HS-27A (cell line): ENCODE measurements at places on chromosomes 4 and X.
A peak's percentile ranks its signal among the peaks of the same experiment; 100 is the strongest.

- DNase-seq, result no peak
Observed at GRCh38 chr4:5101571-5101970, 50.3 kb downstream of the STK32B start.

GRCh38 chr4:108119199-108119800 is 49.4 kb downstream of the LEF1 start:
- DNase-seq, result no peak

GRCh38 chr4:138857416-138857815 is 158.2 kb upstream of the NOCT start:
- no peak for DNase-seq

DNA sequence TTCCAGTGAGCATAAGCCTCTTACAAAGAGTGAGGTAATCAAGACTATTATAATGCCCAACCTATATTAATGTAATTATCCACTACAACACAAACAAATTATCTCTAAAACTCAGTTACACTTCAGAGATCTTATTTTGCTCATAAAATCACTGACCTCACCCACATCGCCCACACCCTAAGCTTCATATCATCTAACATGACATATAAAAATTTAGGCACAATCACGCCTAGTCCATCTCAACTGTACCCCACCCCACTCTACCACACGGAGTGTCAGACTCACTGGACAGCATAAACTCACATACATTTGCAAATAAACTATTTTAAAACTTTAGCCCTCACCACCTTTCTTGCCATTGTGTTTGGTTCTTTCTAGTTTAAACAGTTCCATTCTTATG is 252.4 kb downstream of the PCDH7 start:
- no peak for DNase-seq

GRCh38 chr4:3790006-3790561 is 23.9 kb downstream of the ADRA2C start:
- DNase-seq, result no peak

DNA sequence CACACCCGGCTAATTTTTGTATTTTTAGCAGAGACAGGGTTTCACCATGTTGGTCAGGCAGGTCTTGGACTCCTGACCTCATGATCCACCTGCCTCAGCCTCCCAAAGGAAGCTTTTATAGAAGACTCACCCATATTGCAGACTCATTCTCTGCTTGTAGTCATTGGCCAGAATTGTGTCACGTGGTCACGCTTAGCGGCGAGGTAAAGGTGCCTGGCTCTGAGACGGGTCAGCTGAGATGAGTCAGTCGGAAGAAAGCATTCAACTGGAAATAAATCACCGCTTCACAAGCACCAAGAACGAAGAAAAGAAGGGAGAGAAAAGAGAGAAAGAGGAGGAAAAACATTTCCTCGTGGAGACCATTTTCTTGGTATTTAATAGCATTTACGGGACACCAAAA is 218.8 kb upstream of the NOCT start:
- no peak for DNase-seq

GRCh38 chr4:96504386-96504785 is 664.5 kb downstream of the PDHA2 start:
- no peak for DNase-seq

DNA sequence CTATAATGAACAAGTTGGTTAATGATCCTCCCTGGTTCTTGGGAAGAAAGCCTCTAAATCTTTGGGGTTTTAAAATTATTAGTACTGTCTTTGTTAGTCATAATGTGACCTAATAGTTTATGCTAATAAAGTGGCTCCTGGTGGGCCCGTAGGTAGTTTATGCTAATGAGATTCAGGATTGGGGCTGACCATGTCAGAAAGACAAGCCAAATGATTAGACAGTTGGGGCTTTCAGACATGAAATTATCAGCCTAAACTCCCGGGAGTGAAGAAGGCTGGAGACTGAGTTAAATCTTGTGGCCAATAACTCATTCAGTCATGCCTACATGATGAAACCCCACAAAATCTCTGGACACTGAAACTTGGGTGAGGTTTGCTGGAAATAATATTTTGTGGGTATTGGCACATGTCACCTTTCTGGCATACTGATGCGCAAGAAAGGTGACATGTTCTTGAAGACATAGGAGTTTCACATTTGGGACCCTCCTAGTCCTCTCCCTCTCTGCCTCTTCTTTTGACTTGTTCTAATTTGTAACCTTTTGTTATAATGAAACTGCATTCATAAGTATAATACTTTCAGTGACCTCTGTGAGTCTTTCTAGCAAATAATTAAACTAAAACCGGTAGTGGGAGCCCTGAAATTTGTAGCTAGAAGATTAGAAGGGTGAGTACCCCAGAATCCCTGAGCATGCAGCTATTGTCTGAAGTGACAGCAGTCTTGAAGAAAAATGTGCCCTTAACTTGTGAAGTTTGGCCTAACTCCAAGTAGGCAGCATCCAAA is 196.8 kb upstream of the FSTL5 start:
- DNase-seq, result no peak

- no peak for DNase-seq
Observed at GRCh38 chrX:77962068-77962902, 7.2 kb downstream of the PGAM4 start.

- DNase-seq, result no peak
Observed at GRCh38 chrX:106437407-106437806, 174.4 kb upstream of the RADX start.

- DNase-seq, result no peak
Observed at GRCh38 chrX:107996124-107996523, 14.0 kb upstream of the TEX13B start.

DNA sequence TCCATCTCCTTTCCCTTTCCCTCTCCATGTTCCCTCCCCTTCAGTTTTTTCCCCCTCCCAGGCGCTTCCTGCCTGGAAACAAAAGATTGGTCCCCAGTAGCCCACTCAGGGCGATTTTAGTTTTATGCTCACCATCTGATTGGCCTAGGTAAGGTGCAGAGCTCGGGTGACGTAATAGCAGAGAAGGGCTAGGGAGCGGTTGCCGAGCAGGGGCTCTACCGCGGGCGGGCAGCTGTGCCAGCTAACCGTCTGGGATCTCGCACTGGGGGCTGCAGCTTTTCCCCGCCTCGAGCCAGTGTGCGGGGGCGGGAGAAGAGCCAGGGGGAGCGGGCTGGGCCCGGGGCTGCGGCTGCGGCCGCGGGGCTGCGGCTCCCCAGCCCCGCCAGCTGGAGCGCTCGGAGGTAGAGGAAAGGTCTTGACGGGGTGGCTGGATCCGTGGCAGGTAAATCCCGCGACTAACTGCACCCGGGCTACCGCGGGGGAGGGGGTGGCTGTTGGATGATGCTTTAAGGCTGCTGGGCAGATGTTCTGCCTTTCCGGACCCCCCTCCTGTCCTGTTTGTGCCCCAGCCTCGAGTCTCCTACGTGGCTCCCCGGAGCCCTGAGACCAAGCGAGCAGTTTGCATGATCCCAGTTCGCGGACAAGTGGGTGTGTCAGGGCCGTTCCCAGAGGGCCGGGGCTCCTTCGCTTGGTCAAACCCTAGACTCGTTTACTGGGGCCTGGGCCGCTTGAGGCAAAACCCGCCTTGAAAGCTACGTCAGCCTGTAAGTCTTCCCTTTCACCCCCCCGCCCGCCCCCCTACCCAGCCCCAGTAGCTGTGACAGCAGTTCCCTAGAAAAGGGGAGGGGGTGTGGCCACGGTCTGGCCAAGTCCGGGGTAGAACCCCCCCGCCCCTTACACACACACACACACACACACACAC is at the start of gene PAK3:
Gene PAK3, plus strand, starts transcription at position 218 of the 922 bp plus-strand sequence. CDS start 26,913 bp downstream, outside the sequence.
- DNase-seq, result peak; percentile 4

- no peak for DNase-seq
Observed at GRCh38 chrX:135112096-135112729, 8.1 kb downstream of the ETDB start.

DNA sequence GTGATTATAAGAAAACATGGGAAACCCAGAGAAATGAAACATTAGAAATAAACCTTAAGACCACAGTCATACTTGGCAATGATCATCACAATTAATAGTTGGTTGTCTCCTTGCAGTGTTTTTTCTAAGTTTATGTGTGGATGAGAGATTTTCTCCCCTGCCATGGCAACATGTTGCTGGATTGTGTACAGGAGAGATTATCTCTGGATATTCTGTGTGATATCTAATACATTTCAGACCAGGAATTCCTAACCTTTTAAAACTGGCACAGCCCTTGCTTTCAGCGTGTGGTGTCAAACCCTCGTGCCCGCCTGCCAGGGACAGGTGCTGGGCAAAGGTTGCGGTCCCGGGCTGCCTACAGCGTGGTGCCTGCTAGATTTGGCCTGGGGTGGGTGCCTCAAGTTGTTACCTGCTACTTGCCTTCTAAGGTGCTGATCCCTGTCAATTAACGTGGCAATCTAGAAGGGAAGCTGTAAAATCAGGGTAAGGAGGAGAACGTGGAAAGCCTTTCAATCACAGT is 100.5 kb downstream of the TMEM131L start:
- no peak for DNase-seq

DNA sequence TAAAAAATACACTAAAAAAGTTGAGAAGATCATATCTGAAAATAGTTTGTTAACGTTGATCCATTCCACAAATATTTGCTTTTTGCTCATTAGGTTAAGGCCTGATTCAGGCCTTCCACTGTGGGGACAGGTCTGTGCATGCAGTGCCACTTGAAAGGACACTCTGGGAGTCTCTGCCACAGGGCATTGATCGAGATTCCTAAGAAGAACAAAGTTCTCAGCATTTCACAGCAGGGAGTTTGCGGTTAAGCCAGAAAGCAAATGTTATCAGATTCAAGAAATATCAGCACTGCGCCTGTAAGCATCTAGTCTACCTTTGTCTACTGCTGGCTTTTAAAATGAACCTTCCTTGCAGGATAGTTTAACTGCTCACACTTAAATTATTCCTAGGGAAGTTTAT is 62.2 kb upstream of the TNIP3 start:
- no peak for DNase-seq

DNA sequence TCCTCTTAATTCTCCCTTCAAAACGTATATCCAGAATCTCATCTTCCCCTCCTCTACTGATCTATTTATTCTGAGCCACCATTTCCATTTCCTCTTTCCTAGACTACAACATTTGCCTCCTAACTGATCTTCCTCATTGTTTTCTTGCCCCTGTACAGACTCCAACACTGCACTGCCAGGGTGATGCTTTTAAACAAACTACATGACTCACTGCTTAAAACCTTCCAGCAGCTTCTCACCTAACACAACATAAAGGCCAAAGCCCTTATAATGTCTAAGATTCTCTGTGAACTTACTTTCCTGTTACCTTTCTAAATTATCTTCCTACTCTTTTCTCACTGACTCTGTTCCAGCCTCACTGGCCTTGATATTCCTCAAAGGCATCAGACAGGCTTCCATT is 161.0 kb upstream of the HS3ST1 start:
- no peak for DNase-seq

DNA sequence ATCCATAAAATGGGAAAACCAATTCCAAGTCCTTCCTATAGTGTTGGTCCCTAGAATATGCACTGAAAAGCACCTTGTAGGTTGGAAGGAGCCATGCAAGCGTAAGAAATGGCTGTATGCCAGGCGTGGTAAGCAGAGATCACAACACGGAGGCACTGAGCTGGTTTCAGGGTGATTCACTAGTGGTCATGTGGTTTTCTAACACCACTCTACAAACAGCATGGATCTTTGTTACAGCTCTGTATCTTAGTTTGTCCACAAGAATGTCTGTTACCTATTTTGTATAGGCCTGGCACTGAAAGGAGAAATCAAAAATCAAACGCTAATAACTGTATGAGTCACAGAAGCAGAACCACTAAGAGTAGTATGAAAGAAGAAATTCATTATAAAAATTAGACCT is 71.9 kb downstream of the MAGEB17 start:
- DNase-seq, result peak; percentile 58
